NCI-H1417 (cell line): ENCODE measurements at places on chromosomes 6 and 20.

DNA sequence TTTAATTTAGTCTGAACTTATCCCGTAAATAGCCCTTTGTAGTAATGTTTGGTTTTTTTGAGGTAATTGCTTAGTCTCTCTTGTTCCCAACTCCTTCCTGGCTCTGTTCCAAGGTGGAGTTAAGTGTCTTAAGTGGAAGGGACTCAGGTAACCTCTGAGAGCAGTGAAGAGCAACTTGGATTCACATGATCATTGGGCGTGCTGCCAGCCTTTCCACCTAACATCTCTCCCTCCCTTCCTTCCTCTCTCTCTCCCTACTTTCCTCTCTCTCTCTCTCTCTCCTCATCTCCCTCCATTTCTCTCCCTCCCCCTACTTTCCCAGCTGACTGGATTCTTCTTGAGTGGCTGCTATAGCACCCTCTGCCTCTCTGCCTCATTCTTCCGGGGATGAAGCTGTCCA lies 232.9 kb upstream of the SASH1 start:
- peak; percentile 15 for DNase-seq

GRCh38 chr6:84061174-84061573 lies 27.6 kb downstream of the MRAP2 start:
- no peak for DNase-seq

GRCh38 chr6:103277936-103278335 lies 1581.8 kb downstream of the HACE1 start:
- DNase-seq = no peak

GRCh38 chr20:51084593-51085377 lies 61.9 kb upstream of the KCNG1 start:
- DNase-seq = peak; percentile 82

- DNase-seq = no peak
These were observed 12.7 kb downstream of the DPPA5 start for GRCh38 chr6:73341335-73341734.

GRCh38 chr6:14231071-14231483 lies 113.5 kb downstream of the CD83 start:
- DNase-seq = no peak
